Stimulated activated naive CD8-positive, alpha-beta T cell treated with anti-CD3 and anti-CD28 coated beads, Interleukin-15, Interleukin-2, amounts not matched to agents 100 U/mL and 50 U/mL, for 24 hours (primary cell): ENCODE measurements at places on chromosomes 1 and 21.

GRCh38 chr1:48627486-48627885 lies 149.2 kb downstream of the BEND5 start:
- no peak for DNase-seq

DNA sequence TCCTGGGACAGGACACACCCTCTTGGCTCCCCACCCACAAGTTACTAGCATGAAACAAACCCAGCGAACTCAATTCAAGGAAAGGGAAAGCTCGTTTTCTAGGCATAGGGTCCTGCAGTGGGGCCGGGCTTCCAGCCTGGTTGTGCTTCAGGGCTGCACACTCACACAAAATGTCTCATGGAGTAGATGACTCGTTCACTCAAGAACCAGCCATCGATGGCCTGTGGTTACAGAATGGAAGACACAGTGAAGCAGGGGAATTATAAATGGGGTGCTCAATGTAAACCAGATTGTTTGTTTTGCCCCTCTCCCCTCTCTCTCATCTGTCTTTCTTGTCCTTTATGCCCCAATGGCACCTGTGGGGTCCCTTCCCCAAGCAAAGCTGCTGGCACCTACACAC lies 56.0 kb upstream of the COX20 start:
- DNase-seq, result no peak

DNA sequence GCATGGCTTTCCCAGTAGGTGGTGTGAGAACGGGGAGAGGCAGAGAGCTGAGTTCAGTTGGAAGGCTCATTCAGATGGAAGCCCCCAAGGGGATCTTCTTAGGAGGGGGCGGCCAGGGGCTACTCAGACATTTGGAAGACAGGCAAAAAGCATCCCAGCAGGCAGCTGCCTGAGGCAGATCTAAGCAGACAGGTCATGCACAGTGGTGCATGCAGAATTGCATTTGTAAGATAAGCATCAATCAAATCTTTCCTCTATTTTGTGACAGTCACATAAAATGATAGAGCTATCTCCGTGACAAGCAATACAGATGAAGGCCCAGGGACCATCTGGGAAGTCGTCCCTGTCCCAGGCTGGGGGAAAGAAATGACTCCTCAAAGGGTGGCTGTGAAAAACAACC lies 3.8 kb downstream of the RAB3B start:
- no peak for DNase-seq

DNA sequence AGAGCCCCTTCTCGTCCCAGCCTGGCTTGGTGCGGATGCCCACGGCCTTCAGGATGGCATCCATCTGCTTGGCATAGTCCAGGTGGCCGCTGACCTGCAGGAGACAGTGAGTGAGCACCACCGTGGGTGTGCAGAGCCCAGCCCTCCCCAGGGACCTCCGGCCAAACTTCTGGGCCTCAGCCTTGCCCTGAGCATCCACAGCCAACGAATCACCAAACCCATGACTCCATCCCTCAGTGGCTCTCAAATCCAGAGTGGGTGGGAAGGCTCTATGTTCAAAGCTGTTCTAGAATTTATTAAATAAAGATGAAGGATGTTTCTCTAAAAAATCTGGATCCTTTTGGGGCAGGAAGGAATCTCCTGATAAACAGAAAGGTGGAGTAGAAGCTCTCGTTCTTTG lies 18.7 kb downstream of the HTR6 start:
- no peak for DNase-seq

DNA sequence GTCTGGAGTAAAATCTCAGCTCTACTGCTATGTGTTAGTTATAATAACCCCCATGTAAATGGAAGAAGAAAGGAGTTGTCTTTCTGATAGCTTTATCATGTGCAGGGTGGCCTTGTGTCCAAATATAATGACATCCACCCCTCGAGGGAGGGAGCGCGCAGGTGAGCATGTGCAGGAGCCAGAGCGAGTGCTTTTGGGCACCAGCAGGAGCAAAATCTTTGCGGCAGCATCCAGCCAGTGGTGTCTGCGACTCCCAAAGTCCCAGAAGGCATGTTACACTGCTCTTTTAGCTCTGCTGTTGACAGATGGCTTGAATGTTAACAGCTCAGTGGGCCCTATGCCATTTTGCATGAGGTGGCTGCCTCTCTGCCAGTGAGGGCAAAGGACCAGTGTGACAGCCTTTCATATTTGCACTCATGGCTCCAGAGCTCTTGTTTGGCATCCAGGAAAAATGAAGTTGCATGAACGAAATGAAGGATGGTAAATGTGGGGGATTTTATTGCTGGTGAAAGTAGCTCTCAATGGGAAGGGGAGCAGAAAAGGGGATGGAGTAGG lies 146.7 kb downstream of the HMCN1 start:
- DNase-seq, result no peak

DNA sequence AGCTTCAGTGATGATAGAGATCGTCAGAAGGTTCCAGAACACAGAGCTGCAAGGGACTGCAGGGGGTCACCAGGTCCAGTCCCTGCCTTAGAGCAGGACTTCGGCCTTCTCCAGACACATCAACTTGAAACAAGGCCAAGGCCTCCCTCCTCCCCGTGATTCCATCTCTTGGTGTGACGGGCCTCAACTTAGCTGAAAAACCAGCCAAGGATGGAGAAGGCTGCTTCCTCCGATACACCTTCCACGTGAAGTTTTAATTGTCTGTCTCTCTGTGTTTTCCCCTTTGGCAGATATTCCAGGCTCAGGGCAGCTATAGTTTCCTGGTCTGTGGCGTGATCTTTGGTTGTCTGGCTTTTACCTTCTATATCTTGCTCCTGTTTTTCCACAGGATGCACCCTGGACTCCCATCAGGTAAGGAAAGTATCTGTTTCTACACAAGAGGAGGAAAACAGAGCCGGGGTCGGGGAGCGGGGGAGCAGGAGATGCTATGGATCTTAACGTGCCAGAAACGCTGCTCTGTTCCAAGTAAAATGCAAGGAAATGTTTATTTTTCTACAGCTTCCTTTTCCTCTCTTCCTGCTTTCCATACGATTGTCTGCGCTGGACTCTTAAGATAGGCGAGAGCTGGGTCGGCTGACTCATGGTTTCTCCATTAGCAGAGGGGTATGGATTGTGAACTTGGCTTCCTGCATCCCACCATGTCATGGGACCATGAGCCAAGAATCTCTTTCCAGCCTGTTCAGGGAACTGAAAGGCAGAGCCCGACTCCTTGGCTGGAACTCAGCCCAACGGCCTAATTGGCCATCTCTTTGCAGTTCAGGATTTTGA lies 32.8 kb downstream of the ELK4 start:
- no peak for DNase-seq

DNA sequence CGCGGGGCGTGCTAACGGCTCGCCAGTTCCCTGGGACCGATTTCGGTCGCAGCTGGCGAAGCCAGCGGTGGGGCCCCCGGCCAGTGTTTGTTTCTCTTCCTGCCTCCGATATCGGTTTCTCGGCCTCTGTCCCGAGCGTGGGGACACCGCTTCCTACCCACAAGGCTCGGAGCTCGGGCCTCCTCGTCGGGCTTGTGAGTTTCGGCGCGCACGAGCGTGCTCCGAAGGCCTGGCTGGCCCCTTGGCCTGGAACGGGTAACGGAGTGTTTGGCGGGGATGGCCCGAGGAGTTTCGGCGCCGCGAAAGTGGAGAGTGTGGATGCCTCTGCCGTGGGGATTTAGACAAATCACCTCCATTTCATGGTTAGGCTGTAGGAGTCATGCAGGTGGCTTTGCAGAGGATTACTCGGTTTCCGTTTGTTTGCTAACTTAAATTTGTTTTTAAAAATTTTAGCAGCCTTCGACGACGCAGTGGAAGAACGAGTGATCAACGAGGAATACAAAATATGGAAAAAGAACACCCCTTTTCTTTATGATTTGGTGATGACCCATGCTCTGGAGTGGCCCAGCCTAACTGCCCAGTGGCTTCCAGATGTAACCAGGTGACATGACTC lies 559 bp downstream of the RBBP4 start:
- DNase-seq, result no peak

- DNase-seq, result no peak
Observed at GRCh38 chr1:119038363-119038762, 50.2 kb upstream of the TBX15 start.

DNA sequence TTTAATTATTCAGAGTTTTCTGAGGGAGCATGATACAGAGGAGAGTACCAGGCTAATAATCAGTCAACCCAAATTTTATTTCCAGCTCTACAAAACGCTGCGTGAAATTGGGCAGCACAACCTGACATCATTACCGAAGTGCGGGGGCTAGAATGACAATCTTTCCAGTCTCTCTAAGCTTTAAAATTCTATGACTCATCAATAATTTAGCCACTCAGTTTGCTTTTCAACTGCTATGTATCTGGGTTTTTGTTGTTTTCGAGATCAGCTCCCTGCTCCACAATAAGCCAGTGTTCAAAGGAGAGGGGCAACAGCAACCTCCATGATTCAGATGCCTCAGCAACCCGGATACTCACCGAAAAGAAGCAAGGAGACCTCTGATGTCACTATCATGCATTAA lies 13.9 kb downstream of the SORT1 start:
- DNase-seq, result no peak

DNA sequence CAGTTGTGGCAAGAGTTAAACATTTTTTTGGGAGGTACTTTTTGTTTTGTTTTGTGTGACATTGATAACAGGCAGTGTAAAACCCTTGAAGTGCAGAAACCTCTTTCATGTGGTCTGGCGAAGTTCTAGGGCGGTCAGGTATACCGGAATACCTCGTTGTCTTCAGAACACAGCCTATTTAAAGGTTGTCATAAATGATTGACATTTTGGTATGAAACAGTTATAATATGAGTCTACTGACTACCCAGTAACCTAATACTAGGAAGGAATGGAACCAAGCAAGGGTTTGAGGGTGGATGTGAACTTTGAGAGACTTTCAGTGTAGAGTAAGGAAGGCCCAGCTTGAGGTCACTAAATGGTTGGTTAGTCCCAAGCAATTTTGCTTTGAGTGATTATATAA lies 40.5 kb downstream of the PATJ start:
- peak; percentile 31 for DNase-seq

DNA sequence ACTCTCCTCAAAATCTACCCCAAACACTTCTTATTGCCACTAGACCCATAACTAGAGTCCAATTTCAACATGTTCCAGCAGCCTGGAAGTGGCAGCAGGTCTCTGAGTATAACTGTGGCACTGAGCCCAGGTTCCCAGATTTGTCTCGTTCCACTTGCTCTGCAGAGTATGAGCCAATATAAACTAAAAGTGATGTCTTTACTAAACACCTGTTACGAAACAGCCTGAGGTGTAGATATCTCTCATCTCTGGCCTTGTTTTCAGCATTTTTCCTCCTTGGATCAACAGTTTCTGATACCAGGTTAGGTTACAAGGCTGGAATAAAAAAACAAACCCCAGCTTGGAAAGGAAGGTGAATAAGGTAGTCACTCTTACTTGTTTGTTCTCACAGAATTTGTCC lies 25.2 kb upstream of the PRDX6 start:
- DNase-seq, result no peak

- DNase-seq, result no peak
Observed at GRCh38 chr1:175873290-175873935, 130.0 kb upstream of the TNR start.

GRCh38 chr1:176552217-176552991 lies 89.4 kb downstream of the PAPPA2 start:
- DNase-seq, result no peak

- no peak for DNase-seq
Observed at GRCh38 chr1:244207935-244208244, 156.8 kb downstream of the ZBTB18 start.

- no peak for DNase-seq
Observed at GRCh38 chr1:98926597-98926996, 78.1 kb downstream of the PLPPR5 start.

GRCh38 chr1:26574719-26575251 lies 45.2 kb downstream of the RPS6KA1 start:
- DNase-seq, result peak; percentile 45

- peak; percentile 49 for DNase-seq
Observed at GRCh38 chr1:94247138-94248094, 10.0 kb upstream of the ARHGAP29 start.

DNA sequence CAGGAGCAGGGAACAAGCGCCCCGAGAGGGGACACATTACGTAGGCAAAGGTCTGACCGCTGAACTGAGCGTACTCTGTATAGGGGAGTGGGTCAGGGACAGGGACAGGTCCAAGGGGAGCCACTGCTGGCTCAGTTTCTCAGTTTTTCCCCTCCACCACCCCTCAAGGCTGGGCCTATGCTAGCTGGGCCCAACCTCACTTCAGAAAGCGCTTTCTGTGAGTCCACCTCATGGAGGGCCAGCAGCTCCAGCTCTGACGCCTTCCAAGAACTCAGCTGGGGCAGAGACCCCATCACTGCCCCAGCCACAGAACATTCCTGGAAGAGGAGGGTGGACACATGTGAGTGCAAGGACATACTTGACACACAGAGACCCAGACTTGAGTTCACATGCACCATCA lies 242.0 kb downstream of the FOXD2 start:
- no peak for DNase-seq

DNA sequence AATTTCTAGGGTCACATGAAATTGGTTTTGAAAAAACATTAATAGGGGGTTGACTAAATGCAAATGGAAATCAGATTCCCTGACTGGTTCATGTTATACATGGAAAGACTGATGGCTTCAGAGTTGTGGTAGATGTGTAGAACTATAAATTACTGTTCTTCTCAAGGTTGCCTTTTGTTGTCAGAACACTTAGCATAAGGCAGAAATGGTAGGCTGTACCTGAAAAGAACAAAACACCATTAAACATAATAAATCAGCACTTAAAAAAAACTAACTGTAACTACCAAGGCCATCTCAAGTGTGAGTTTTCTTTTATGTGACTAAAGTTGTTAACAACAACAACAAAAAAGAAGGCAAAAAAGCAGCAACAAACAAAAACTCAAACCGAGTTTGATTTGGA lies 111.8 kb downstream of the RPS6KC1 start:
- DNase-seq, result no peak
